Activated naive CD4-positive, alpha-beta T cell treated with anti-CD3 and anti-CD28 coated beads, Interleukin-2, amount 50 U/mL, for 72 hours (primary cell): ENCODE measurements at places on chromosomes 12 and 14. TPM values are rescaled to one million over a fixed set of nuclear protein-coding genes. Genes with fewer than 3 reads are reported as not detected.

KLRC2 gene
- total RNA-seq = 0.27 TPM

A2M gene
- 0.14 TPM for total RNA-seq

DNA sequence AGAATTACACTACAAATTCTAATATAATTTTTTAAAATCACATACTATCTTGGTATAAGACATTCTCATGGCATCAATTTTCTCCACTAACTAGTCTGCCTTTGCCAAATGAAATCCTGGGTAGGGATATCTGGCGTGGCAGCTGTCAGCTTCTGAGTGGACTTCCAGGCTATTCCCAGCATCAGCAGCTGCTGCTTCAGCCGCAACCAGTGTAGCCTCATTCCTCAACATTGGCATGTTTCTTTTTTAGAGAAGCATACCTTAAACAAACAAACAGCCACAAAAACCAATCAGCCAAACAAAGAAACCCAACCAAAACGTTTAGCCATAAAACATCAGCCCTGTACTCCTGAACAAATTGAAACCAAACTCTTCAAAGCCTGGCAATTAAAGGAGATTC, 235.8 kb downstream of the SSPN start:
- DNase-seq = no peak

- no peak for DNase-seq
Observed at GRCh38 chr12:57498571-57498970, 10.7 kb downstream of the MARS1 start.

DNA sequence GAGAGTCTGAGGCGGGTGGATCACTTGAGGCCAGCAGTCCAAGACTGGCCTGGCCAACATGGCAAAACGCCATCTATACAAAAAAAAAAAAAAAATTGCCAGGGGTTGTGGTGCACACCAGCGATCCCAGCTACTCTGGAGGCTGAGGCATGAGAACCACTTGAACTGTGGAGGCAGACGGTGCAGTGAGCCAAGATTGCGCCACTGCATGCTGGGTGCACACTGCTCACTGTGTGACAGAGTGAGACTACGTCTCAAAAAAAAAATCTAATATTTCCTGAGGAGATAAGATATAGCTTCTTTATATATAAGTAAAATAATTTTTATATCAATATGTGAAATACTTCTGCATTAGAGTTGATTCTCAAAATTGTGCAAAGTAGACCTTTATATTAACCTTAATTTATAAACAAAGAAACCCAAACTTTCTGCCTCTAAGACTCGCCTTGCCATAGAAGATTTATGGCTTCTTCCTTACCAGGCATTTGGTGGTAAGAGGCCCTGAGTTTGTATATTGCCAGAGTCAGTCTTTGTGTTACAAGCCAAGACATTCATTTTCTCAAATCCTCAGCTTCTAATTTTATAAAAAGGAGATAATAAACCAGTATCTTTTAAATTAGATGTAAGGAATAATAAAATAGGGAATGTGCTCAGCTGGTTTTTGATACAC, 1226.7 kb downstream of the FLRT2 start:
- no peak for DNase-seq

GYS2 gene
- total RNA-seq = not detected

- no peak for DNase-seq
Observed at GRCh38 chr12:113273053-113273725, 51.9 kb downstream of the TPCN1 start.

GRCh38 chr14:32421781-32422180, 92.7 kb downstream of the AKAP6 start:
- no peak for DNase-seq

LRRC10 gene
- total RNA-seq = not detected

DNA sequence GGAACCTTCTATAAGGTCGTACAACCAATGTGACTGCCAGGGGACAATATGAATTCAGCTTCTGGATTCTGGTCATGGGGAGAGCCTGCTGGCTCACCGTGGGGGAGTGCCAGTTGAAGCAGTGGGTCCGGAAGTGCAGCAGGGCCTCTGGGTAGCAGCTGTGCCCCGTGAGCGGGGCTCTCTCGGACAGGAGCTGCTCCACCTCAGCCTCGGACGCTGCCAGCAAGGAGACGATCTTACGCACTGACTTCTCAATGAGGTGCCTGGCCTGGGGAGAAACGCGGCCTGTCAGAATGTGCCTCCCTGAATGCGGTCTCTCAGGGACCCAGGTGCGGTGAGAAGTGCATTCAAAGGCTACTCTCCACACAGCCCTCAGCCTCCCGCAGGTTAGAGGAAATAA, 42.0 kb downstream of the LGMN start:
- no peak for DNase-seq

VRTN gene
- total RNA-seq = not detected

MUCL1 gene
- not detected for total RNA-seq

GRCh38 chr12:94644141-94644979, 6.0 kb downstream of the TMCC3 start:
- DNase-seq = no peak

KCNK10 gene
- total RNA-seq = not detected

DNA sequence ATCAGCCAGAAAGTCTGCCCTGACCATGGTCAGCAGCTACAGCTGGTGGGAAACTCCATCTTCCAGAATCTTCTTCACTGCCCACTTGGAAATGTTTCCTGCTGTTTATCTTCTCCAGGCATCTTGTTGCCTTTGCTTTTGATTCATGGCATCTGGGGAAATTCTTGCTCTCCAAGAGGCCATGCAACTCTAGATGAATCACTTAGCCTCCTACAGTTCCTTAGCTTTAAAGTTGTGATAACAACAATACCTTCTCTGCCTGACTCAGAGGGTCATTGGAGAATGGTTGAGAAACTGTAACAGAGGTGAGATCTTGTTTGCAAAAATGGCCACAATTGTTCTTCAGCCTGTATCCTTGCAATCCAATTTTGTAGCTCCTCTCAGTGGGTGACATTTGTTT, 121.0 kb upstream of the VRK1 start:
- no peak for DNase-seq

DNA sequence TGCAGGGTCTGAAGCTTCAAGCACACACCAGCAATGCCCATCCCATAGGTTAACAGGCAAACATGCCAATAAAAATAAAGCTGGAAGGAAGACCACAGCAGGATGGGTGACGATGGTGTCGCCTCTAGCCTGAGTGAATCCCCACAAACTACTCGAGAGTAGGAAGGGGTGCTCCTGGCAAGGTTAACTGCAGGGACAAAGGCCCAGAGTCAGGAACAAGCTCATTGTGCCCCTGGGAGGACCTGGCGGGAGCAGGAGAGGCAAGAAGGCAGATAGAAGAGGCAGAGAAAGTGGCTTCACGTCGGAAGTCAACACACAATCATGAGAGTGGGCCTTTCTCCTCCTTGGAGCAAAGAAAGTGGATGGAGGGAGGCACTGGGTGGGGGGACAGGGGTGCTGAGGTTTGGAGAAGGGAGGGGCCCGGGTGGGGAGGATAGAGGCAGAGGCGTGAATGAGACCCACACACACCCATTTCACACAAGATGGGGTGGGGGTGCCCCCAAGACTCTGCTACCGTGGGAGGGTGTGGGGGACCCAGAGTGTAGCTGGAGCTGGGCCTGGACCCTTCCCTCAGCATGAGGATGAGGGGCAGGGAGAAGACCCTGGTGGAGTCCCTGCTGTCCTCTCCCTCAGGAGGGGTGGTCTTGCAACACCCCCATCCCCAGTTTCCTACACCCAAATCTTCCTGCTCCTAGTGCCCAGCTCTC, 43.1 kb downstream of the DIO3 start:
- DNase-seq = no peak

DNA sequence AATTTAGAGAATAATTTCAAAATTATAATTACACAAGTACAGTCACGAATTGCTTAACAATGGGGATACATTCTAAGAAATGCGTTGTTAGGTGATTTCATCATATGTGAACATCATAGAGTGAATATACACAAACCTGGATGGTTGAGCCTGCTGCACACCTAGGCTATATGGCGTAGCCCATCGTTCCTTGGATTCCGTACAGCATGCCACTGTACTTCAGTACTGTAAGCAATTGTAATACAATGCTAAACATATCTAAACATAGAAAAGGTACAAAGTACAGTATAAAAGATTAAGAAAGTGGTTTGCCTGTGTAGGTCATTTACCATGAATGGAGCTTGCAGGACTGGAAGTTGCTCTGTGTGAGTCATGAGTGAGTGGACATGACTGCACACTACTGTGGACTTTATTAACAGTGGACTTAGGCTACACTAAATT, 286.2 kb downstream of the CACNA1C start:
- DNase-seq = no peak

- DNase-seq = no peak
Observed at GRCh38 chr14:81247271-81247766, 26.6 kb upstream of the GTF2A1 start.

CLEC6A gene
- total RNA-seq = not detected

HSP90B1 gene
- 376 TPM for total RNA-seq

DNA sequence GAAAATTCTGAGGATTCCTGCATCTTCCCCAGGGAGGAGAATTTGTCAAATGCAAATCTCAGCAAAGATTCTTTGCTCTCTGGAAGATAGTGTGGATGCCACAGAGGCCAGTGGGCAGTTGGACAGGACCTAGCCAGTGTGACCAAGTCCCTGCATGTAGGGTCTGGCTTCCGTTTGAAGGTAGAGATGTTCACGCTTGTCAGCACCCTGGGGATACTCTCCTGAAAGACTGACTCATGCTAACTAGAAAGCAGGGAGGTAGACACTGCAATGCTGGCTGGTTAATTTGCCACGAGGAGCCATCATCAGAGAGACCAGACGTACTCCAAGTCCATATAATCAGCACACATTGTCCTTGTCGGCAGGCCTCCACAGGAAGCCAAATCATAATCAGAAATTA, 130.1 kb downstream of the SAMD4A start:
- DNase-seq = no peak

DNA sequence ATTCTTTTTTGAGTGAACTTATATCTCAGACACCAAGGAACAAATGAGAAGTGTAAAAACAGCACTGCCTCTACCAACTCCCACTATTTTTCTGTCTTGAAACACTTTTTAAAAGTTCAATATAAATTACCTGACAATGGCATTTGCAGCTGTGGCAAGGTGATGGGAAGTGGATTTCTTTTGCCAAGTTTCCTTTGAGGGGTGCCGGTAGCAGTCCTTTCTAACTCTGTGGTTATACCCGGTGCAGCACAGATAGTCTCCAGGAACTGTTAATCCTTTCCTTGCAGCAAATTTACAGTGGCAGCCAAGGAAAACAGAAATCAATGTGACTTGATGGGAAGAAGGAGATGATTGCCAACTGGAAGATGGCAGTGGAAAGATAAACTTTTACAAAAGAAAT, 243.7 kb downstream of the BCAT1 start:
- no peak for DNase-seq

DNA sequence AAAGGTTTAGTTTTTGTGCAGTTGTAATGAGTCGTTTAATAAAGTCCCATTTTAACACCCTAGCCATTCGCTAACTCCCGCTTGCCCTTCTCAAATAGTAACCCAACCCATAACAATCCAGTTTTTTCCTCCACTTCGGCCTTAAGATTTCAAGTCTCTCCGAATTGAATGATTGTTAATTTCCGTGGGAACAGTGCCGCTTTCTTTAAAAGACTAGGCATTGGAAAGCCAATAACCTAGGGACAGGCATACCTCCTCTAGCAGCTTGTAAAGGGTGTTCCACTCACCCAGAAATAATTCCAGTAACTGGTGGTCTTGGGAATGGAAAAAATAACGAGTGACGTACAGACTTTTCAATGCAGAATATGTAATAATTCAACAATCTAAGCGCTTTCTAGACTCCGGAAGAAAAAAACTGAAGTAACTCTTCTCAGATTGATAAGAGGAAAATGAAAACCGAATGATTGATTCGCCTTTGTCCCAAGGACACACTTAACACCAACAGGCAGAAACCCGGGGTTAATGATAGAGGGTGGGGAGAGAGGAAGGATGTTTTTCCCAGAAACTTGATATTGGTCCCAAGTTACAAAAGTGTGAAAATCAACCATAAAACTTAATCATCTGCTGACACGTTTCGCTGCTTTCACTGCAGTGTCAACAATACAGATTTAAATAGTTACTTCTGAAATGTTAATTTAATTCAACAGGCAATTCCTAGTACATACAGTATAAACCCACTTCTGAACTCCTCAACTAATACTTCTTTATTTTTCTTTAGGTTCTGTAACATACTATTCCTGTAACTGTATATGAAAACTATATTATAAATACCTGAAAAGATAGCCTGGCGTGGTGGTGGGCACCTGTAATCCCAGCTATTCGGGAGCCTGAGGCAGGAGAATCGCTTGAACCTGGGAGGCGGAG, 1.0 kb upstream of the SINHCAF start:
- DNase-seq = no peak

DNA sequence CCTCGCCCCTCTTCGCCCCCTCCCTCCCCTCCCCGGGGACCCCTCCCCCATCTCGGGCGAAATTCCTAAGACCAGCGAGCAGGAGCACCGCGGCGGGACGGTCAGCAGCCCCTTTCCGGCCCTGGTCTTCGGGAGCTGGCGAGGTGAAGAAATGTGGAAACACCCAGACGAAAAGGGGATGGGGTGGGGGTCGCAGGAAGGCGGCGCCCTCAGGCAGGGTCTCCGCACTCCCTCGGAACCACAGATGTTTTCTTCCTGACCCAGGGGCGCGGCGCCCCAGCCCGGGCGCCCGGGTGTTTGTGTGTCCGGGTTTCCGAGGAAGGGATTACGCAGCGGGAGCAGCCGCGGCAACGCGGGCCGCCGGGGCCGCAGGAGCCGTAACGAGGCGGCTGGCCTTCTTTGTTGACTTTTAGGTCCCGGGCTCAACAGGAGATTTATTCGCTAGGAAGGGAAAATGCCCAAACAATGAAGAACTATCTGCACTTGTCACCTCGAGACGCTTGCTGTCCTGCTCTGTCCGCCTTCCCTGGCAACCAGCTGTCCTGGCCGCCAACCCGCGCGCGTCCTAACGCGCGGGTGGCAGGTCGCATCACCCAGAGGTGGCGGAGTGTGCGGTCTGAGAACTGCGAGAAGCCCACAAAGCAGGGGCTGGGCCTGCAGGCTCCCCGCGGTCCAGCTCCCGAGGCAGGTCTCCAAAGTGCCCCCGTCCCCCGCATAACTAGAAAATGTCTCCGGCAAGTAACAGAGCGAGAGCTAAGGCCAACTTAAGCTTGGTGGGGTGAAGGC, 7.0 kb downstream of the FOXA1 start:
- DNase-seq = no peak

SLC17A8 gene
- total RNA-seq = not detected

GRCh38 chr12:124457287-124458219, 109.9 kb downstream of the NCOR2 start:
- peak; percentile 65 for DNase-seq

DNA sequence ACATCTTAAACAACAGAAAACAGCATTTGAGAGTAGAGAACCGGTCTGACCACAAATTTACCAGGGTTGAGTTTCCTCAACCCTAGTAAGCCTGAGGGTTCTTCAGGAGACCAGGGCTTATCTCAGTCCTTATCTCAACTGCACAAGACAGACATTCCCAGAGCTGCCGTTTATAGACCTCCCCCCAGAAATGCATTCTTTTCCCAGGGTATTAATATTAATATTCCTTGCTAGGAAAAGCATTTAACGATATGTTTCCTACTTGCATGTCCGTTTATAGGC, 12.3 kb downstream of the TMEM117 start:
- DNase-seq = no peak

- DNase-seq = no peak
Observed at GRCh38 chr12:12803186-12803585, 10.0 kb upstream of the DDX47 start.
